ENCODE measurements at places on chromosomes 5 and 9.

GRCh38 chr5:40736103-40736875 is 19.5 kb downstream of the TTC33 start:
- peak; percentile 47 for DNase-seq

GRCh38 chr5:150353032-150353675 is 4.3 kb upstream of the TCOF1 start:
- DNase-seq = no peak

DNA sequence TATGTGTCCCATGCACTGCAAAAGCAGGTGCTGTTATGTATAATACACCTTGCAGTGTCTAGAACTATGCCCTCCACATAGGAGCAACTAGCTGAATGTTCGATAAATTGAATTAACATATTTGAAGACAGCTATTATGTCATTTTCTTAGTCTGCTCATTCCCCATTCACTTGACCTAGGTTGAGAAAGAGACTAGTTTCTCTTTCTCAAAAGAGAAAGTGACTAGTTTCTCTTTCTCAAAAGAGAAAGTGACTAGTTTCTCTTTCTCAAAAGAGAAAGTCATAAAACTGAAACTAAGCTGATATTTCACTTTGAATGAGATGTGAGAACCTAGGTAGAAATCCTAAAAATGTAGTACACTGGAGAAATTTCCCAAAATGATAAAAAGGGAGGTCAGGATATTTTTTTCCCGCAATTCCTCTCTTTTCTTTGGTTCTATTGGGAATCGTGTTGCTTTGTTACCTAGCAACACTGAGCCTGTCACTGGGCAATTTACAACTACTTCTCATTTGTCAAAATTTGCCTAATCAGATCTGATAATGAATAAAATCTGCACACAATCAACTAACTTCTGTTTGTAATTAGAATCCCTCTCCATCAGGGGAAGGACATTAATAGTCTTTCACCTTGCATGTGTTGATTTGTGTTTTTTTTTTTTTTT is 132.0 kb upstream of the GRIA1 start:
- no peak for DNase-seq

DNA sequence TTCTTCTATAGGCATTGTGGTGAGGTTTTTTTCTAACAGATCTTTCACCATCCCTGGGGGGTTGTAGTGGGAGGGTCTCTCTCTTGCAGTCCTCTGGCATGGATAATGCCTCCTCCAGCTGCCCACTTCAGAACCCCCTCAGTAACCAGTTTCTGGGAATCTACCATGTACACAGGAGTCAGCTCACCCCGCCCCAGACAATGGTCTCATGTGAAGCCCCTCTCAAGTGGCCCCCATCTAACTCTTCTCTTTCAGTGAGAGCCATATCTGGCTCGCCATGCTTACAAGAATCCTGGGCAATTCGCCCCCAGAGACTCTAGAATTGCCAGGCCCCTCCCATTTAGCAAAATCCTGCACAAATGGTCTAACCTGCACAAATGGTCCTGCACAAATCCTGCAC is 144.4 kb upstream of the FSTL4 start:
- no peak for DNase-seq

DNA sequence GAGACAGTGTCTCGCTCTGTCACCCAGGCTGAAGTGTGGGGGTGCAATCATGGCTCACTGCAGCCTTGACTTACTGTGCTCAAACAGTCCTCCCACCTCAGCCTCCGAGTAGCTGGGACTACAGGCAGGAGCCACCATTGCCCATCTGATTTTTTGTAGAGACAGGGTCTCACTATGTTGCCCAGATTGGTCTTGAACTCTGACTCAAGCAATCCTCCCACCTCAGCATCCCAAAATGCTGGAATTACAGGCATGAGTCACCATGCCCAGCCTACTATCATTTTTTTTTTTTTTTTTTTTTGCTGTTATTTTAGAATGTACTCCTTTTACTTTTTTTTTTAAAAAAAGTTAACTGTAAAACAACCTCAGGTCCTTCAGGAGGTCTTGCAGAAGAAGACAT is 449.0 kb downstream of the CCDC171 start:
- DNase-seq = no peak

DNA sequence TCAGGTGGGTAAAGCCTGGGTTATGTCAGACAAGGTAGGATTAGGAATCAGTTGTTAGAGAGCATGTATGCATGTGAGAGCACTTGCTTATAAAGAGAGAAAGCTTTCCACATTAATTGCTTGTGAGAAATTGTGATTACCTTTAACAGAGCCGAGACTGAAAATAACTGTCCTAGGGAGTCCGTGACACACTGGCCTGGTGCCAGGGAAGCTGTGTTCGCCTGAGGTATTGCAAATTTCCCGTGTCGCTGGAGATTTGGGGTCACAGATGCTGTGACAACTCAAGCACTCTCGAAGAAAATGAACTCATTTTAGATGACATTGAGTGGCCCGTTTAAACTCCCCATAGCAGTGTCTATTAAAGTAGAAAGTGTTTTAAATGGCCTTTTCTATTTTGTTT is 9.6 kb downstream of the SLC1A1 start:
- no peak for DNase-seq

GRCh38 chr9:1184146-1184545 is 134.0 kb downstream of the DMRT2 start:
- DNase-seq = no peak

GRCh38 chr5:1874771-1875220 is 7.9 kb downstream of the IRX4 start:
- no peak for DNase-seq

- DNase-seq = no peak
These were observed 265.8 kb upstream of the IRX4 start for GRCh38 chr5:2148312-2149194.

DNA sequence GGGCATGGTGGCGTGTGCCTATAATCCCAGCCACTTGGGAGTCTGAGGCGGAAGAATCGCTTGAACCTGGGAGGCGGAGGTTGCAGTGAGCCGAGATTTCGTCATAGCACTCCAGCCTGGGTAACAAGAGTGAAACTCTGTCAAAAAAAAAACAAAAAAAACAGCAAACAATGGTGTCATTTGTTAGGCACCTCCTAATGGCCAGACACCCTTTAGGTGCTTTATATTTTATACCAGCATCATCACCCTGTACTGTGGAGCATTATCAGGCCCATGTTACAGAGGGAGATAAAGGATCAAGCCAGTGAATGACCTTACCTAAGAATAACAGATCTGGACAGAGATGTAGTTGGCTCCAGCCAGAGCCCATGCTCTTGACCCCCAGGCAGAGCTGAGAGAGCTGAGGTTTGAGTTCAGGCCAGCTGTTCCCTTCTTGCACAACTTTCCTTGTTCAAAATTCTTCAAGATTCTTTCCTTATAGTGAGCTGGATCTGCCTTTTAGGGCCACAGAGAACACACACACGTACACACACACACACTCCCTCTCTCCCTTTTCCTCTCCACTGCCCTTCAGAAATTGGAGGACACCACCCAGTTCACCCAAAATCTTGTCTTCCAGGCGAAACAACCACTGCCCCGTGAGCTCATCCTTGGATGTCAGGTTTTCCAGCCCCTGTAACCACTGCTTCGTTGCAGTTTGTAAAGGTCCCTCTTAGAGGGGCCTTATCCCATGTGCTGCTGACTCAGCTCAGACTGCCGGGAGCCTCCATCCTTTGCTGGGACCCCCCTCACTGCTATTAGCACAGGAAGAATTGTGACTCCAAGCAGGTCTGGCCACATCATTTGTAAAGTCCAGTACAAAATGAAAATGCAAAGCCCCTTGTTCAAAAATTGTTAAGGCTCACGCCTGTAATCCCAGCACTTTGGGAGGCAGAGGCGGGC is 10.4 kb upstream of the PTGES start:
- no peak for DNase-seq

- DNase-seq = peak; percentile 32
These were observed 74.9 kb downstream of the PDE8B start for GRCh38 chr5:77285251-77285841.

DNA sequence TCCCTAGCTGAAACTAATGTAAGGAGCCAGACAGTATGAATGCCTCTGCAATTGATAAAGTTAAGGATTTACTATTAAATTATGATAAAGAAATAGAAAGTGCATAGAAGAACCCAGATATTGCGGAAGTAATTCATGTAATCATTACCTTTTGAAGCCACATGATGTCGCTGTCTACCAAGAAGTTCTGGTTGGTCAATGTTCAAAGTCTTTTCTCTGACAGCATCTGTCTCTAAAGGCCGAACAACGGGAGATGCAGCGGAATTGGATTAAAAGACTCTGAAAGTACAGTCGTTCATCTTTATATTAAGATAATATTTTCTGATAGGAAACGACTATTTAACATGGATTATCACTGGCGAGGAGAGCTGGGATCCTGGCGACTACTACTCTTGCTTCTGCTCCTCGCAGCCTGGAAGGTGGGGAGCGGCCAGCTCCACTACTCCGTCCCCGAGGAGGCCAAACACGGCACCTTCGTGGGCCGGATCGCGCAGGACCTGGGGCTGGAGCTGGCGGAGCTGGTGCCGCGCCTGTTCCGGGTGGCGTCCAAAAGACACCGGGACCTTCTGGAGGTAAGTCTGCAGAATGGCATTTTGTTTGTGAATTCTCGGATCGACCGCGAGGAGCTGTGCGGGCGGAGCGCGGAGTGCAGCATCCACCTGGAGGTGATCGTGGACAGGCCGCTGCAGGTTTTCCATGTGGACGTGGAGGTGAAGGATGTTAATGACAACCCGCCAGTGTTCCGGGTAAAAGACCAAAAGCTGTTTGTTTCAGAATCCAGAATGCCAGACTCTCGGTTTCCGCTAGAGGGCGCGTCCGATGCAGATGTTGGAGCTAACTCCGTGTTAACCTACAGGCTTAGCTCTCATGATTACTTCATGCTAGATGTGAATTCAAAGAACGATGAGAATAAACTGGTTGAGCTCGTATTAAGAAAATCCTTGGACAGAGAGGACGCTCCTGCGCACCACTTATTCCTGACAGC is at the start of gene PCDHA8:
TSS of gene PCDHA8 (plus strand) at position 210 of the 985 bp plus-strand sequence. CDS start at position 345, 135 bp downstream.
- peak; percentile 26 for DNase-seq

DNA sequence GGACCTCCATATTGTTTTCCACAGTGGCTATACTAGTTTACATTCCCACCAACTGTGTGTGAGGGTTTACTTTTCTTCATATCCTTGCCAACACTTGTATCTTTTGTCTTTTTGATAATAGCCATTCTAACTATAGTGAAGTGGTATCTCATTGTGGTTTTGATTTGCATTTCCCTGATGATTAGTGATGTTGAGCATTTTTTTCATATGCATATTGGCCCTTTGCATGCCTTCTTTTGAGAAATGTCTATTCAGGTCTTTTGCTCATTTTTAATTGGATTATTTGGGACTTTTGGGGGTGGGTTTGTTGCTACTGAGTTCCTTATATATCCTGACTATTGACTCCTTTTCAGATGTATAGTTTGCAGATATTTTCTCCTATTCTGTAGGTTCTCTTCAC is 44.4 kb downstream of the FEM1C start:
- DNase-seq = no peak

DNA sequence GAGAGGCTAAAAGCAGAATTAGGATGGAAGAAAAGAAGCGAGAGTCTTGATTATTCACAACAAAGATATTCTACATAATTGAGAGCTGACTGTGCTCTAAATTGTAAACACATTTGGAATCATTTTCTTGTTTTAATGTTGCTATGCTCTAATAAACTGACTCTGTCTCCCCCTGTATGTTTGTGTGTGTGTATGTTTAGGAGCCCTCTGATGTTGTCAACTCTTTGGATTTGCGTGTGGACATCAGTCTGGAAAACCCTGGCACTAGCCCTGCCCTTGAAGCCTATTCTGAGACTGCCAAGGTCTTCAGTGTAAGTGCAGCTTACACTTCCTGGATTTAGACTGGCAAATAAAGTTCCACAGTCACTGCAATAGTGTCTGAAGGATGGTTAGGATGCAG is 37.8 kb downstream of the MOCS2 start:
- DNase-seq = no peak

- no peak for DNase-seq
These were observed 11.5 kb downstream of the SNX30 start for GRCh38 chr9:112761912-112762655.

DNA sequence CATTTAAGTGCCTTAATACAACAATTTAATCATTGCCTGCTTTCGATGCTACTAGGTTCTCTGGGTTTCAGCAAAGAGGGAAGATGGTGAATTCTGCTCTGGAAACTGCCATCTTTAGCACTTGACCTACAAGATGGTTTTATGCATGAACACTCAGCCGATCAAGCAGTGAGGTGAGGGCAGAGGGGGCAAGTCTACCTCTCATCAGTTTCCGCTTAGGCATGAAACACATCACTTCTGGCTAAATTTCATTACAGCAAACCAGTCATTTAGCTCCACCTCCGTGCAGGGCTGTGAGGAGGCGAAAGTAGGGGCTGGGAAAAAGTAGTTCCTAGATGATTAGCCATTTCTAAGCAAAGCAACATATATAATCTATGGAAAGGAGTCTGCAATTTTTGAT is 1018.0 kb downstream of the CDH18 start:
- no peak for DNase-seq

DNA sequence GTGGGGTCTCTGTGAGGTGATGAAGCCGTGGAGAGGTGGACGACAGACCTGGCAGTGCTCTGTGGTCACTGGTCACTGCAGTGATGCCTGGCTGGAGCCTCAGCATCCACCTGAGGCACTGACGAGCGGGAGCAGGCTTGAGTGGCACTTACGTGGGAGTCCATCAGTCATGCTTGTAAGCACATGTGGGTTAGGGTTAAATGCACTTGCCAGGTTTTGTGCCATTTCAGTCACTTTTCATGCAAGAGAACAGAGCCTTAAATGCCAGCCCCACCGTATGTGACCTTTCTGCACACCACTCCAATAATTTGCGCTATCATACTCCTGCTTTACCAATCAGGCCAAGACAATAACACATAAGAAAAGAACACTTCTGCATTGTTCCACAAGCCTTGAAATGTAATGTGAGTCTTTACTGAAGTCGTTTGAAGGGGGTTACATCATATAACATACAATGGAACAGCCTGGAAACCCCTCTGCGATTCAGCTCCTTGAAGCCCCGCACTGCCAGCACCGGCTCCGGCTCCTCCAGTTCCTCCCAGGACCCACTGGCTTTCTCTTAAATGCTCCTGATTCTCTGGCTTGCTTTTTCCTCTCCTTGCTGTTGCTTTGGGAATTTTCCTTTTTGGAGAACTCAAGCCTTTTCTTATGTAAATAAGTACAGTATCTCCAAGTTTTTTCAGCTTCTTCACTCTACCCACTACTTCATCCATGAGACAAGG is 59.4 kb upstream of the CTXN3 start:
- DNase-seq = no peak

GRCh38 chr9:127723444-127723843 is 7.6 kb downstream of the TTC16 start:
- DNase-seq = no peak

DNA sequence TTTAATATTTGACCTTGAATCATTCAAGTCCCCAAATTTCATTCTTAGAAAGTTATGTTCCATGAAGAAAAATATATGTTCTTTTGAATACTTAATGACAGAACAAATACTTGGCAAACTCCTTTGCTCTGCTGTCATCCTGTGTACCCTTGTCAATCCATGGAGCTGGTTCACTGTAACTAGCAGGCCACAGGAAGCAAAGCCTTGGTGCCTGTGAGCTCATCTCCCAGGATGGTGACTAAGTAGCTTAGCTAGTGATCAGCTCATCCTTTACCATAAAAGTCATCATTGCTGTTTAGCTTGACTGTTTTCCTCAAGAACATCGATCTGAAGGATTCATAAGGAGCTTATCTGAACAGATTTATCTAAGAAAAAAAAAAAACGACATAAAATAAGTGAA is 65.4 kb downstream of the WDR41 start:
- DNase-seq = no peak

GRCh38 chr5:81232464-81233079 is 550 bp upstream of the CKMT2 start:
- DNase-seq = no peak

- DNase-seq = no peak
These were observed 184.8 kb upstream of the TBCA start for GRCh38 chr5:77960863-77961396.

Data from AML-193 (cell line).